ENCODE measurements at places on chromosomes 3 and 15.

GRCh38 chr3:106119614-106120082, 250.8 kb upstream of the CBLB start:
- DNase-seq: no peak

DNA sequence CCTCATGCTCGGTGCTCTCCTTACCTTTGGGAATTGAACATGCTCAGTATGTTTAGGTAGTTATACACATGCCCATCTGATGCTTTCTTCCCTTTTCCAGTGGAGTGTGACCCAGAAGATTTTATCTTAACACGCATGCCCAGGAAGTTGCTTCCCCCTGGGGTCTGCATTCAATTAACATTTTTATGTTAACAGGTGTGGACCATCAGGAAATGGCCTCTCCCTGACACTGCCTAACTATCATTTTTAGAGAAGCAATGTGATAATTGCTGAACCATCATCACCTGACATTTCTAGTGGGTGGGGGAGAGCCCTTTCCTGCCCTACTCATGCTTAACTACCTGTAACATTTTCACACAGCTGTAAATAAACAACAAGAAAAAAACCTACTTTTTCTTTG, 55.1 kb upstream of the TGFBR2 start:
- DNase-seq: no peak

DNA sequence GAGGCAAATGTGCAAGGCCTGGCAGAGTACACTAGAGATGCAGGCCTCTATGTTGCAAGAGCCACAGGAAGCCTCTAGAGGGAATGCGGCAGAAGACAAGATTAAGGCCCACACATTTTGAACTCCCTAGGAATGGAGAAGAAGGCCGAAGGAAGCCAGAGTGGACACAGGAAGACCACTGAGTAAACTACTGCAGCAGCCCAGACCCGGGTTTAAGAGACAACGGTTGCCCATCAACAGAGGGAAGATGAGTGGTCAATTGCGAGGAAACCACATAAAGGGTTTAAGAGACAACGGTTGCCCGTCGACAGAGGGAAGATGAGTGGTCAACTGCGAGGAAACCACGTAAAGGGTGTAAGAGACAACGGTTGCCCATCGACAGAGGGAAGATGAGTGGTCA, 14.6 kb downstream of the CHSY1 start:
- no peak for DNase-seq

- no peak for DNase-seq
Measured at GRCh38 chr3:52827441-52827840, 3.0 kb downstream of the ITIH4 start.

- no peak for DNase-seq
Measured at GRCh38 chr3:53823026-53823955, 22.9 kb downstream of the CHDH start.

GRCh38 chr3:155727836-155728235, 17.0 kb downstream of the PLCH1 start:
- DNase-seq: no peak

- DNase-seq: no peak
Measured at GRCh38 chr15:38069511-38070011, 135.1 kb downstream of the TMCO5A start.

- DNase-seq: no peak
Measured at GRCh38 chr15:101612676-101613075, 39.5 kb downstream of the TM2D3 start.

DNA sequence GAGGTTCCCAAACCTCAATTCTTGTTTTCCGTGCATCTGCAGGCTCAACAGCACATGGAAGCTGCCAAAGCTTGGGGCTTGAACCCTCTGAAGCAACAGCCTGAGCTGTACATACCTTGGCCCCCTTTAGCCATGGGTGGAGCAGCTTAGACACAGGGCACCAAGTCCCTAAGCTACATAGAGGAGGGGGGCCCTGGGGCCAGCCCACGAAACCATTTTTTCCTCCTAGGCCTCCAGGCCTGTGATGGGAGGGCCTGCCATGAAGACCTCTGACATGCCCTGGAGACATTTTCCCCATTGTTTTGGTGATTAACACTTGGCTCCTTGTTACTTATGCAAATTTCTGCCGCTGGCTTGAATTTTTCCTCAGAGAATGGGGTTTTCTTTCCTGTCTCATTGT, 24.6 kb downstream of the SRP14 start:
- DNase-seq: no peak

DNA sequence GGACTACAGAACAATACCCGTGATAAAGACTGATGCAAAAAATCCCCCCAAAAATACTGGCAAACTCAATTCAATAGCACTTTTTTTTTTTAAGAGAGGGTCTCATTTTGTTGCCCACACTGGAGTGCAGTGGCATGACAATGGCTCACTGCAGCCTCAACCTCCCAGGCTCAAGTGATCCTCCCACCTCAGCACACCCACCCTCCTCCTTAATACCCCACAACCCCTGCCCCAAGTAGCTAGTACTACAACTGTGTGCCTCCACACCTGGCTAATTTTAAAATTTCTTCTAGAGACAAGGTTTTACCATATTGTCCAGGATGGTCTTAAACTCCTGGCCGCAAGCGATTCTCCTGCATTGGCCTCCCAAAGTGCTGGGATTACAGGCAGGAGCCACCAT, 11.4 kb downstream of the TOP2B start:
- DNase-seq: no peak

GRCh38 chr3:176948151-176948550, 249.1 kb downstream of the TBL1XR1 start:
- DNase-seq: no peak

- no peak for DNase-seq
Measured at GRCh38 chr3:125651244-125651643, 55.9 kb upstream of the OSBPL11 start.

DNA sequence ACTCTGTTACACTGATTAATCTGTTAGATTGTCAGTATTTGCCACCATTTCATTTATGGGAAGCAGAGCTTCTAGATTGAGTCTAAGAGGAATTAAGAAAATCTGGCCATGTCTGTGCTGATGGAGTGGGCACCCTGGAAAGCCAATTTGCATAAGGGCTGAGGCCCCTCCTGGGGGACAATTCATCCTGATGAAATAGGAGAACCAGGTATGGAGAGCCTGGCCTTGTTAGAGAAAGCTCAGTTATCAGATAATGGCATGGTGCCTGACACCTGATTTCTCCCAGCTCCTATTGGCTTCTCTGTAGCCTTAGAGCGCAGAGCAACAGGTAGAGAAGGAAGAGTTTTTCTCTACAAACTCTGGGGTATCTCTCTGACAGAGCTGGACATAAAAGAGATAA, 114.2 kb downstream of the EBLN2 start:
- DNase-seq: no peak
